ENCODE measurements at places on chromosomes 7 and 10.

DNA sequence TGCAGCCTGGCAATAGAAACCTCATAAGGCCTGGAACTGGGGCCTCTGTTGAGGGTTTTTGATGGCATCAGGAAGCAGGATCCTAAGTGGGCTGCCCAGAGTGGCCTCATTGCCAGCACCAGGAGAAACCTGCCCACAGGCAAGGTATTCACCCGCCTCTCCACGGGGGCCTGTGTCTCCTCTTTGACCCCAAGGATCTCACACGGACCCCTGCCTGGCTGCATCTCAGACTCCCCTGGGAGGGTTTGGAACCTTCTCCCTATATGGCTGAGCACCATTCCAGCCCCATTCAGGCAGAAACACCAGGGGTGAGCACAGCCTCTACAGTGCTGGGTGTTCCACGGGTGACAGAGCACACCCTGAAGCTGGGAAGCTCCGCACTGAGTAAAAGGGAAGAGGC, 14.6 kb upstream of the C10orf71 start:
- no peak for DNase-seq

- DNase-seq = no peak
Observed at GRCh38 chr10:97820096-97820704, 29.4 kb upstream of the GOLGA7B start.

DNA sequence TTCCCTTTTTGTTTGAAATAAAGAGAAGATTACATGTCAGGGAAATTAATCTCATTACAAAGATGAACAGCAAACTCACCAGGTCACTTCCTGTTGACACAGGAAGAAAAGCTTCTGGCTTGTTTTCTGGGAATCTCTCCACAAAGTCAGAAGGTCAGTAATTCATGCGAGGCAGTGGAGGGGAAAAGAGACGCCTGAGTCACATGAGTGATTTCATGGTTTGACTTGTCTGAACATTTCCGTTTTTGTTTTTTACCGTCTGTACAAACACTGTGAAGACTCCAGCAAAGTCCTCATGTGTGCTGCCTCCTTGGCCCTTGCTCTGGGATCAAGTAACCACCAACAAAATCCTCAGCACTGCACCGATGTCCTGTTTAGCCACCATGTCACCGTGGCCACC, 2.5 kb upstream of the HABP2 start:
- no peak for DNase-seq

- no peak for DNase-seq
Observed at GRCh38 chr10:132363921-132364593, 32.1 kb downstream of the LRRC27 start.
